Thyroid gland (tissue), 4 donors: ENCODE measurements at places on chromosomes 5 and 9. TPM values are rescaled to one million over a fixed set of nuclear protein-coding genes. Genes with fewer than 3 reads are reported as not detected.

The TMEM8B gene
- total RNA-seq, result 17.4 TPM

The RLN1 gene
- not detected for total RNA-seq

The POU5F2 gene
- total RNA-seq, result 4.7 TPM

The ACTBL2 gene
- 0.59 TPM for total RNA-seq

- no peak for DNase-seq
These were observed 157.2 kb downstream of the CDH10 start for GRCh38 chr5:24487368-24488229.

DNA sequence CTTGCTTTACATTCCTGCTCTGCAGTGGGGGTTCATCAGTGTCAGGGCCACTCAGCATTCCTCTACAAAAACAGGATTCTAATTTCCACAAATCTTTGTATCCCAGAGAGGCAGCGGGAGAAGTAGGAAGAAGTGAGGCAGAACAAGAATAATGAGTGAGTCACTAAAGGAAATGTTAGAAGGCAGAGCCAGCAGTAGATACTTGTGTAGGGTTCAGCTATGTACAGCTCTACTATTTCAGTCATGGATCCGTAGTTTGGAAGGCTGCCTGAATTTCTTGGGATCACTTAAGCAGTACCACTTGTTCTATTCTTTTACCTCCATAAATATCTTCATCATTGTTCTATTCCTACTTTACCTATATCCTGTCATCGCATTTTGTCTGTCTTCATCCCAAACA lies 246.3 kb upstream of the TLE4 start:
- no peak for DNase-seq

DNA sequence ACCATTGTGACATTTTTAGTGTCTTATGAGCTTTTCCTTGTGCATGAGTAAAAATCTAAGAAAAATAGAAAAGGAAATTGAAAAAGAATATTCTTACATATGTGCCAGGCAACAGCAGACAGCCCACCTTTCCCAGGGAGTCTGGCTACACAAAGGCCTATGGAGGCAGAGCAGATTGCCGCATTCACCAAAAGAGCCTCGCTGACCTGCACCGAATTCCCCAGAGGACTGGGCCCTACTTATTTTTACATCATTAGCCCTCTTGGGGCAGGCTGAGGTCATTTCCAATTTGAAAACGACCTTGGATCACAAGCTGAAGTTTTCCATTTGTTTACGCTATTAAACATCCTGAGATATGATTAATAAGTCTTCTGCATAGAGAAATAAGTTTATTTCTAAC lies 66.2 kb upstream of the WDR41 start:
- DNase-seq, result no peak
